ENCODE measurements at places on chromosomes 4 and X. TPM values are rescaled to one million over a fixed set of nuclear protein-coding genes. Genes with fewer than 3 reads are reported as not detected.

Gene PNMA3
- total RNA-seq = not detected

Gene ARHGEF6
- 4.8 TPM for total RNA-seq

Gene DRP2
- total RNA-seq = 0.47 TPM

Gene CA5B
- 3.0 TPM for total RNA-seq

Gene TMEM131L
- 15.4 TPM for total RNA-seq

Gene SMIM20
- total RNA-seq = 22.6 TPM

Gene SMS
- total RNA-seq = 220 TPM

Gene BST1
- total RNA-seq = 13.3 TPM

Gene RASGEF1B
- 0.09 TPM for total RNA-seq

Gene PNMA5
- not detected for total RNA-seq

Gene MAML3
- total RNA-seq = 9.2 TPM

Gene NAA11
- total RNA-seq = not detected

Gene MSMO1
- 55.5 TPM for total RNA-seq

Gene UGT2B15
- total RNA-seq = not detected

Gene EIF1AX
- 33.2 TPM for total RNA-seq

Gene RAB33A
- 1.2 TPM for total RNA-seq

Gene GABRB1
- not detected for total RNA-seq

Gene GPRASP2
- total RNA-seq = 16.0 TPM

Gene RADX
- 0.09 TPM for total RNA-seq

Gene ZFP92
- total RNA-seq = 0.90 TPM

Gene OTC
- total RNA-seq = not detected

Gene ATRX
- 101 TPM for total RNA-seq

Gene ZCCHC13
- total RNA-seq = not detected

Gene BMPR1B
- total RNA-seq = under 0.01 TPM
